ENCODE measurements at places on chromosomes 6 and 20.

DNA sequence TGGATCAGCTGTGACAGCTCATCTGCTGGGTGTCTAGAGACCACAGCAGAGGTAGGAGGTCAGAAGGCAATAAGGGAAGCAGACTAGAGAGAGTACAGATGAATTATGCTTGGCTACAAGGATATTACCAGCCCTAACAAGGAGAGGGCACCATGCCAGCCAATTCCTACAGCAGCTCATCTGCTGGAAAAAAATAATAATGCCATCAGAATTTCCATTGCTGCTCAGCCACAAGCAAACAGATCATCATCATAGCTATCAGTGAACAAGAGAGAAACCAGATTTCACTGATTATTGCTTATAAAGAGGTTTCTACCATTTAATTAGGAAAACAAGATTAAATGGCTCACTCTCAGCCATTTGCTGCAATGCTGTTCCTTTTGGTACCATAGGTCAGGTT lies 66.5 kb downstream of the PSMG4 start:
- DNase-seq: no peak

- DNase-seq: no peak
These were observed 6.4 kb upstream of the SERINC3 start for GRCh38 chr20:44528309-44528708.

DNA sequence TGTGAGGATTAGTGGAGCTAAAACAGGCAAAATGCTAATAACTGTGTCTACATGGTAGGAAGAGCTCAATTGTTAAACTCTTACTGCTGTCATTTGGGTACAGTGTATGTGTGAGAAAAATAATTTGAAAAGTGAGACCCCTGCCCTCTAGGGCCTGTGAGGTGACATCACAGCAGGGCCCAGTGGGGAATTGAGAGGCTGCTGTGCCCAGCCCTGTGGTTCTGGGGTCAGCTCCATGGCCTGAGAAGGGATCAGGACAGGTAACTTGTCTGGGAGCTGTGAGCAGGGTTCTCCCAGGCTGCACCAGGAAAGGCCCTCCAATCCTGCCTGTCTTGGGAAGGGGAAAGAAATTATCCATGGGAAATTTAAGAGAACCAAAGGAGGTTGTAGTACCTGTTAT lies 1.3 kb downstream of the SIRPB1 start:
- DNase-seq: no peak

- DNase-seq: no peak
These were observed 11.1 kb downstream of the TOX2 start for GRCh38 chr20:43925801-43926200.

GRCh38 chr6:39319621-39320362 lies 2.7 kb downstream of the KCNK16 start:
- DNase-seq: no peak

- DNase-seq: no peak
These were observed 94.0 kb upstream of the MPC1 start for GRCh38 chr6:166476634-166477215.

- DNase-seq: no peak
These were observed 285.3 kb upstream of the MANEA start for GRCh38 chr6:95292011-95292410.

- no peak for DNase-seq
These were observed 49.9 kb upstream of the CCDC167 start for GRCh38 chr6:37549558-37549957.

DNA sequence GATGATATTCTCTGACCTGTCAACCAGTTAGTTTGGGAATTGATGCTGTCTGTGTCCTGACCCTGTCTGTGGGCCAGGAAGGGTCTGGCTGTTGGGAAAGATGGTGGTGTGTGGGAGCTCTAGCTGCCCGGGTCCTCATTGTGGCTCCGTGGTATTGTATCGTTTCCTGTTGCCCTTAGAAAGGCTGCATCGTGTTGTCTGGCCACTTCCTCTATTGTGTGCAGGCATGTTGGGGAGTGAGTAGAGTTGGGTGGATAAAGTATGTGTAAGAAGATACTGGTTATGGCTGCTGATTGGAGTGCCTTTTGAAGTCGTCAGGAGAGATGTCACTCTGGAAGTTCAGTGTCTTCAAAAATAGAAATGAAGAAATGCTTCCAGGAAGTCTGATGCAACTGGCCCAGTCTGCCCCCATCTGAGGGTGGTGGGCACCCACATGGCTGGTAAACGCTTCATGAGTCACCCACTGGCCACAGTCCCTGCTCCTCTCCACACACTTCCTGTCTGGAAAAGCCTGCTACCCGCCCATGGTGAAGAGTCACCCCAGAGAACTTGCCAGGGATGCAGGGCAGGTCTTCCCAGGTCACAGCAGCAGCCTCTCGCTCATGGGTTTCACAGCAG lies 27.9 kb downstream of the PPARD start:
- no peak for DNase-seq

- DNase-seq: no peak
These were observed 43.1 kb upstream of the GATA5 start for GRCh38 chr20:62518911-62519310.

GRCh38 chr6:44020148-44020547 lies 107.1 kb downstream of the MRPL14 start:
- no peak for DNase-seq

GRCh38 chr6:40755046-40755681 lies 168.0 kb upstream of the LRFN2 start:
- no peak for DNase-seq

DNA sequence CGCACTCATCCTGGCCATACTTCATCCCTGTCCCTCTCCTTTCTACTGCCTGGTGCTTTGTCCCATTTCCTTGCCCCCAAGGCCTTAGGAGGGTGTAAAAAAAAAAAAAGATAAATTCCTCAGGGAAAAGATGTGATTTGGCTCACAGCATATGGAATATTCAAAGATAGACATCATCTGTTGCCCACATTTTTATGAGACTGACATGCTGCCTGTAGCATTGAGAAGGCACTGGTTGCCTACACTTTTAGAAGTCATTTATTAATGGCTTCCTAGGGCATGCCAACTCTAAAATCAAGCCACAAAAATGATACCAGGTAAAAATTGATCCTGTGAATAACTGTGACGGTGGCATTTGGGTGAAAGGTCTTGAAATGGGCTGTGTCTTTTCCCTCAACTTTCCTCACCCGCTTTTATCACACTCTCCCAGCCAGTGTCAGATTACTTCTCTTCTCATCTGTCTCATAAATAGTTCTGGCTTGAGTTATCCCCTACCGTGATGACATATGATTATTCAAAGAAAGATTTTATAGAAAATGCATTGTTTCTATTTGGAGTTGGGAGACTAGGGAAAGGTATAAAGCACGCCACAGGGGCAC lies 139.4 kb downstream of the CARMIL1 start:
- no peak for DNase-seq

GRCh38 chr6:144214622-144215401 lies 64.5 kb downstream of the STX11 start:
- no peak for DNase-seq

DNA sequence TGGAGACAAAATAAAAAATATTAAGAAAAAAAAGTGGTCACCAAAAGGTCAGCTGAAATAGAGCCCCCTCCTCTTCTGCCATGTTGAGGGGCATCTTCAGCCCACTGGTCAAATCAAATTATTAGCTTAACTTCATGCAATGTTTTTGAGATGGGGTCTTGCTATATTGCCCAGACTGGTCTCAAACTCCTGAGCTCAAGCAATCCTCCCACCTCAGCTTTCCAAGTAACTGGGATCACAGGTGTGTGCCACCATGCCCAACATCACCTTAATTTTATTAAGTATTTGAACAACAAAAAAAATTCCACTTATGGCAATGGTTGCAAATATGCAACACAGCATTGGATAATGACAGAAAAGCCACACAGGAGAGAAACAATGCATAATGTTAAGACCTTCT lies 99.3 kb upstream of the BEND3 start:
- DNase-seq: no peak

GRCh38 chr6:16404456-16404855 lies 166.1 kb downstream of the GMPR start:
- no peak for DNase-seq

- no peak for DNase-seq
These were observed 367.3 kb upstream of the EPHA7 start for GRCh38 chr6:93786474-93787330.

DNA sequence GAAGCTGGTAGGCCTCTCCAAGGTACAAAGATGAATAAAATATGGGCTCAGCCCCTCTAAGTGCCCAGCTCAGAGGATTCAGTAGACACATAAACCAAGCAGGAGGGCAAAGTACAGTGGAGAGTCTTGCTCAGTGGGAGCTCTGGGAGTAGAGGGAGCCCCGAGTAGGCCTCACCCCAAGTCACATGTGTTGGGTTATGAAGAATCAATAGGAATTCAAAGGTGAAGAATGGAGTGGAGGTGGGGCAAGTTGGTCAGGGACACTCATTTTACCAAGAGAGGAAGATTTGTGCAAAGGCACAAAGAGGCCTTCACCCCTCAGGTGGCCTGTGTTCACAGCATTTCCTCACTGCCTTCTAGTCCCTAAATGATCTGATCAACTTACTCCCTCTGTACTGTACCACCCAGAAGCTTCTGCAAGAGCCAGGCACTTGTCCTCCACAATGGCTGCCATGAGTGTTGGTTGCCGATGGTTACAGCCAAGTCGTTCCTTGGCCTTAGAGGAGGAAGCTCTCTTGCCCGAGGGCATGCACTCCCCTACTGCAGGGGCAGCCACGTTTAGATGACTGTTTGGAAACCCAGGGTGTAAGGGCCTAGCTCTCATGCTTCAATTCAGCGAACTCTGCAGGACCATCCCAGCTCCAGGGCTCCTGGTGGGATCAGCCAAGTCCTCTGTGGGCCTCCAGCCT lies 6.7 kb upstream of the CDKN1A start:
- DNase-seq: no peak

DNA sequence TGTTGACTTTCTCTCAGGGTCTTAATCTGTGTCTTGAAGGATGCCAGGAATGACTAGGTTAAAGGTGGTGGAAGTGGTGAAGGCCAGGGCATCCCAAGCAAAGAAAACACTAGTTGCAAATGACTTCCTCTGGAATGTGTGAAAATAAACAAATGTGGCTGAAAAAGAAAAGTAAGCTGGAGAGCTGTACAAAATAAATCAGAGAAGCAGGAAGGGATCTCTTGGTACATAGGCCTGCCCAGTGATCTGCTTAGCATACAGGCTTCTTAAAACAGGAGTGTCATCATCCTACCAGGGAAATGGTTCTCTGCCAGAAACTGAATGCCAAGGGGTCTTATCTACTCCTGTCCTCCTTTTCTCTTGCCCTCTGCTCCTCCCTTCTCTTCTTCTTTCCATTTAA lies 1616.0 kb downstream of the KHDRBS2 start:
- DNase-seq: no peak

GRCh38 chr20:32585011-32585585 lies at the start of gene NOL4L:
Gene NOL4L, minus strand, starts transcription at chr20:32585333. Its CDS starts 443 bp downstream, at chr20:32584890.
- no peak for DNase-seq

- DNase-seq: no peak
These were observed 10.5 kb downstream of the PIGT start for GRCh38 chr20:45426320-45427016.

- no peak for DNase-seq
These were observed 437.5 kb downstream of the TFAP2A start for GRCh38 chr6:9977411-9977810.

GRCh38 chr6:14711056-14711703 lies 534.7 kb upstream of the JARID2 start:
- no peak for DNase-seq

DNA sequence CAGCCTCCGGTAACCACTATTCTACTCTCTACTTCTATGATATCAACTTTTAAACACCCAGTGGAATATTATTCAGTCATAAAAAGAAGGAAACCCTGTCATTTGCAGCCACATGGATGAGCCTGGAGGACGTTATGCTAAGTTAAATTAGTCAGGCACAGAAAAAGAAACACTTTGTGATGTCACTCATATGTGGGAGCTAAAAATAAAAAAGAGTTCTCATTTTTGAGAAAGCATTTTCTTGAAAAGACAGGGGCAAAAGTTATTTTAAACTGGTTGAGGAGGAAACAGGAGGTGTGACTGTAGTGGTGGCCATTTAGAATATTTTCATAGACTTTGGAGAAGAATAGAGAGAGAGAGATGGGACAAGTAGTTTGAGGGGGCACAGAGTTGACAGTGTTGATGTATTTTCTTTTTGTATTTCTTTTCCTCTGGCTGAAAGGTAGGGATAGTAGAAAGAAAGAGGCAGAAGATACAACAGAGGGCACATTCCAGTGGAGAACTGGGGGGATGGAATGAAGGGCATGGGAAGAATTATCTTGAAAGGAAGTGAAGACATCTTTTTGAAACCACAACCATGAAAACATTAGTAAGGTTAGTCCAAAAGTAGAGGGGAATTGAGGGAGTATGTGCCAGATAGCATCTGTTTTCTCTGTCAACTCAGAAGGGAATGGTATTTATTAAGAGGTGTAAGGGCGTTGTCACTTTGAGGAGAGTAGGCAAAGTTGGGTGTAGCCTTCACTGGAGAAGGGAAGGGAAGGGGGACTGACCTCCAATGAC lies 181.3 kb upstream of the GMDS start:
- DNase-seq: no peak

DNA sequence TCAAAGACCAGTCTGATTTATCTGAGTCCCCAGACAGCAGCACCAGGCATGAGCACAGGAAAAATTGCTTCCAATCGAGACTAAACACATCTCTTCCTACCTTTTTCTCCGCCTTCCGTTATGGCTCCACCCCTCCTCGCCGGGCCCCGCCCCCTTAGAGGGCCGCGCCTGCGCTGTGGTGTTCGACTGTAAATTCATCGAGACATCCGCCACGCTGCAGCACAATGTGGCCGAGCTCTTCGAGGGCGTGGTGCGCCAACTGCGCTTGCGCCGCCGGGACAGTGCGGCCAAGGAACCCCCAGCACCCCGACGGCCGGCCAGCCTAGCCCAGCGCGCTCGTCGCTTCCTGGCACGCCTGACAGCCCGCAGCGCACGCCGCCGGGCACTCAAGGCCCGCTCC lies 8.9 kb downstream of the REM1 start:
- no peak for DNase-seq

DNA sequence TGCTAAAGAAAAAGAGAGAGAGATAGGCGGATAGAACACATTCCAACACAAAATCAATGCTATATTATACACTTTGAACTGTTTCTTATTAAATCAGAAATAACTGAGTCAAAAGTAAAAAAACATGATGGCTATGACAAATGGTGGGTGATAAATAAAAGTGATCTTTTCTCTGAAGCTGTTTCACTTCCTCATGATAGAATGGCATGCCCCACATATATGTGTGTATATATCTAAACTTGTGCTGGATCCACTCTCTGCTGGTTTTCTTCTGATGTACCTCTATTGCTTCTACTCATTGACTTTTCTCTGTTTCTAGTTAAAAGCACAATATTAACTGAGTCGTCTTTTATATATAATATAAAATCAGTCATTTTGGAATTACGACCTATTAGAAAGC lies 429.9 kb downstream of the PKHD1 start:
- no peak for DNase-seq

Data from NCI-H2107 (cell line).